ENCODE measurements at places on chromosomes 5 and 9.

GRCh38 chr9:115117999-115118878, at the start of gene TNC:
TNC (minus strand) TSS chr9:115118157; CDS start chr9:115091018, 27,139 bp downstream.
- DNase-seq = no peak

- DNase-seq = peak; percentile 25
These were observed 54.3 kb downstream of the PTTG1 start for GRCh38 chr5:160475864-160476438.

GRCh38 chr5:60149081-60149480, 255.6 kb upstream of the PDE4D start:
- DNase-seq = no peak

GRCh38 chr9:36292641-36293040, 34.4 kb upstream of the GNE start:
- DNase-seq = no peak

DNA sequence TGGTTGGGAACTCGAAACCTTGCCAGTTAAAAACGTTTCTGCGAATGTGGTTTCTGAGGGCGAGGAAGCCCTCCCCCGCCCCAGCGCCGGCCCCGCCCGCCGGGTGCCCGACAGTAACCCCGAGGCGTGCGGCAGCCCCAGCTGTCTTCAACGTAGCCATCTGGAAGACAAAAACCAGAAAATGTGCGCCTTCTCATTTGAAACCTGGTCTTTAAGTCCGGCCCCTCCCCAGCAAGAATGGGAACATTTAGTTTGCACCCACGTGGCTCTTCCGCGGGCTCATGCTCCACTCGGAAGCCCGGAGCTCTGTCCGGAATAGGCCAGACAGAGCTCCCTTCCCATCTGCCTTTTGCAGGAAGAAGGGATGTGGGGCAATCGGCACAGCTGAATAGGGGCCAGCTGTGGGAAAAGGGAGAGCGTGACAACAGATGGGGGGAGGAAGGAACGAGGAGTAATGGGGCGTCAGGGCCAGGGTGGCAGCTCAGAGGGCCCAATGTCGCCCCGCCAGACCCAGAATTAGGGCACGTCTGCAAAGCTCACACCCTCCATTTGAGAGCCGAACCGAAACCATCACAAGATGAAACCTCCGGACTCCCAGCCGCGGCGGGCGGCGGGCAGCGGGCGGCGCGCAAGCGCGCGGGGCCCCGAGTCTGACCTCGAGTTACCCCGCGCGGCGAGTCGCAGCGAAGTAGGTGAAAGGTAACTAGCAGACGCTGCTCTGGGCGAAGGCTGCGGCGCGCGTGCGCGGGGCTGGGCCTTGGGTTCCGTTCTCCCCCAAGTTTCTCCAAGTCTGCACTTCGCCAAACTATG, 63.4 kb upstream of the ABCA1 start:
- peak; percentile 82 for DNase-seq

DNA sequence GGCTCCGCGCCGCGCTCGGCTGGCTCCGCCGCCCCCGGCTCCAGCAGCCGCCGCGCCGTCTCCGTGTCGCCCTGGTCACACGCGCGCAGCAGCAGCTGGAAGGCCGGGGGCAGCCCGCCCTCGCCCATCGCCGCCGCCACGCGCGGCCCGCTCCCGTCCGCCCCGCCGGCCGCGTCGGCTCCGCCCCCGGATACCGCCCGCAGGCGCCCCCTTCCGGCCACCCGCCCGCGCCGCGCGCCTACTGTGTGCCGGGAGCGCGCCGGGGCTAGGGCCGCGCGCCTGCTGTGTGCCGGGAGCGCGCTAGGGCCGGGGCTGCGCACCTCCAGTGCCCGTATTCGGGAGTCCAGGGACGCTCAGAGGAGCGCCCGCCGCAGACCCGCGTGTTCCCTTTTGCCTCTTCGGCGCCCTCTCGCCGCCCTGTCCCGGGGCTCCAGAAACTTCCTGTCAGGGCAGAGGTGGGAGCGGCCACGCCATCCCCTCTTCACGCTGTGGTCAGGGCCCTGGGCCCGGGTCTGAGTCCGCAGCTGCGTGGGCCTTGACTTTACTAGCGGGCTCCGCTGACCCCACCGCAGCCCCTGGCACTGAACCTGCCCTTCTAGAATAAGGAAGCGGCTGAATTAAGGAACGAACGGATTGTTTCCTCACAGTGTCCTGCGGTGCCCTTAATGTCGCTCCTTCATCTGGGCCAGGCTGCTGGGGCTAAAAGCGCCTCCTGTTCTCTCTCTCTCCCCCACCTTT, at the start of gene ANKS6:
TSS of gene ANKS6 (minus strand) at position 192 of the 738 bp plus-strand sequence. CDS start at position 128, 64 bp downstream.
- DNase-seq = peak; percentile 93

Measured in HuH-7 (cell line).